ENCODE measurements at places on chromosomes 2 and 18.

DNA sequence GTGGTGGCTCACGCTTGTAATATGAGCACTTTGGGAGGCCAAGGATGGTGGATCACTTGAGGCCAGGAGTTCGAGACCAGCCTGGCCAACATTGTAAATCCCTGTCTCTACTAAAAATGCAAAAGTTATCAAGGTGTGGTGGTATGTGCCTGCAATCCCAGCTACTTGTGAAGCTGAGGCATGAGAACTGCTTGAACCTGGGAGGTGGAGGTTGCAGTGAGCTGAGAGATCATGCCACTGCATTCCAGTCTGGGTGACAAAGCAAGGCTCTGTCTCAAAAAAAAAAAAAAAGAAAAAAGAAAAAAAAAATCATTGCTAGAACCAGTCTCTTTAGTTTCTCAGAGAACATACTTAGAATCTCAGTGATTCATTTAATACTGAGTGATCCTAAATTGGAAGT lies 217.1 kb downstream of the DYM start:
- no peak for DNase-seq

DNA sequence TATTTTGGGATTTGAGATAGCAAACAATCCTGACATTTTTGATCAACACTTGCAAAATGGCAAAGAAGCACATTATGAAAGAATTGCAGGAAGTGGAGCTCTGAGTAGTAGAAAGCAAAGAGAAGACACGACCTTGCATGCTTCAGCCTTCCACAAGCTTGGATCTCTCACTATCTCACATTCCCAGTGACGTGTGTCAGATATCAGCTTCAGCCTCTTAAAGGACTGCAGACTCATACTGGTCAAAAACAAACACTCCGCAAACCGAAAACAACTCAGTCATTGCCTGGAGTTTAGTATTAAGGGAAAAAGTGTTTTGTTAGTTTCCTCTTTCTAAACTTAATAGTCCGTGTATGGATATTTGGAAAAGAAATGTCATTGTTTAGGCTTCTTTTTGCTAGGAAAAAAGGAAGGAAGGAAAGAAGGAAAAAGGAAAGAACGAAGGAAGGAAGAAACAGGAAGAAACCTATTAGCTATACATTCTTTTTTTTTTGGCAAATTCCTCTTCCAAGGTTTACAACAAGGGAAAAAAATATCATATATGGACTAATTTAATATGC lies 32.6 kb upstream of the SLC40A1 start:
- peak; percentile 58 for DNase-seq

- DNase-seq = peak; percentile 37
Measured at GRCh38 chr2:96927405-96928171, 57.7 kb upstream of the SEMA4C start.

DNA sequence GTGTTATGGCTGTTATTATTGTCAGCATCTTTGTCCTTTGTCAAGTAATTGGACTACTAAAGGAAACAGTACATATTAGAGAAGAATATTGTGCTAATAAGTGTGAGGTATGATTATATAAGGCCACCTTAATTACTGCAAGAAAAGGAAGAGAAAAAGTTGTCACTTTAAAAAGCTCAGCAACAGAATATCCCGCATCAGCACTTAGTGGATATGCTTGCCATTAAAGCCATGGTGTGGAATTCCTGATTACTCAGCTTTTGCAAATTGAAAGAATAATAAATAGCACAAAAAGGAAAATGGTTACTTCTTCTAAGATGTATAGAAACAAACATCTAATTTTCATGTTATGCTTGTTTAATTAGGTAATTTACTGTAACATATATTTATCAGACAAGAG lies 347.5 kb downstream of the DPP10 start:
- no peak for DNase-seq

DNA sequence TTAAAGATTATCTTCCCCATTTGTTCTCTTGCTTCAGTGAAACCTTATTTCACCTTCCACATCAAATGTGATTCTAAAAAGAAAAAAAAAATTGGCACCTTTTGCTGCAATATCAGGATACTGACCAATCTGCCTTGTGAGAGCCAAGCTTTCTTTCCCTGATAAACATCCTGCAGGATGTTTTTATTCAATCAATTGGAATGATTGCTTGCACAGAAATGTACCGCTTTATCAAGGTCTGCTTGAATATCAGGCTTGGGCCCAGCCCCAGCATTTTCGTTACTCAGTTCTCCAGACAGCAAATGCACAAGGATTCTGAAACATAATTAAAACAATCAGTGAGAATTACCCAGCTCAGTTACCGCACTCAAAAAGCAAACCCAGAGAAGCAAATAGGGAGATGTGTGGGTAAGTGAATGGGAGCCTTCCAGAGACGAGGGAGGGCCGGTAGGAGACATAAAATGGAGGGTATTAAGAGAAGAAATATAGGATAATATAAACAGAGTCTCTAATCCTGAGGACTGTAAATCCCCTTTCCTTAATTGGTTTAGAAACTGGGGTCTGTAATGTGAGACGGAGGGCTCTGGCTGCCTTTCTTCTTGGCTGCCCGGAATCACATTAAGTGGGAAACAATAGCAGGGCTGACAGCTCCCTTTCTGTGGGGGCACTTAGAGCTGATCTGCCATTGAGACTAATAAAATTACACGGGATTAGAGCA lies 291.8 kb downstream of the ICOS start:
- DNase-seq = no peak

GRCh38 chr18:8703781-8704301 lies 1.5 kb upstream of the MTCL1 start:
- DNase-seq = no peak

DNA sequence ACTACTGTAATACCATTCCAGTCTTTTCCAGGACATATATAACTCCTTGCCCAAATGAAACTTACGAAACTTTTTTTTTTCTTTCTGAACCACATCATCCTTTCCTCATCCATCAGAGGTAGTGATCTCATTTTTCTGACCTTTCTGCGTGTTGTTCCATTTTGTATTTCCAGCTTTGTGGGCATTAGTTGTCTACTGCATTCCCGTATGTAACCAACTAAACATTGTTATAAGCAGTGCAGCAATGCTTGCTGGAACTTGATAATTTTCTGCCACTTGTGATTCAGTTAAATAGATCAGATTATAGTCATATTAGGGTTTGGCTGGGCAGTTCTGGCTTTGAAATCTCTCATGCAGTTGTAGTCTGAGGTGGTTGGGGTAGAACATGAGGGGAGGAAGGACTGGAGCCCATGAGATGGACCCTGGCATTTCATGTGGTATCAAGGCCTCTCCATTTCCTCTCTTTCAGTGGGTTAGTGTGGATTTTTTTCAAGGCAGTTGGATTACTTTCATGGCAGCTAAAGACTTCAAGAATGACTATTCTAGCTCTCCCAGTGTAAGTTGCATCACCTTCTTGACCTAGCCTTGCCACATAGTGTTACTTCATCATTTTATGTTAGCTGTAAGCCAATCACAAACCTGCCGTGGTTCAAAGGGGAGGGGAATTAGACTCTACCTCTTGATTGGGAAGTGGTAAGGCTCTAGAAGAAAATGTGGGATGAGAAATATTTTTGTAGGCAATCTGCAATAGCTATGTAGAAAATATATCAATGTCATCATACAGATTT lies 80.5 kb downstream of the EHBP1 start:
- no peak for DNase-seq

GRCh38 chr18:3777122-3777521 lies 327.1 kb downstream of the TGIF1 start:
- DNase-seq = no peak

- no peak for DNase-seq
Measured at GRCh38 chr2:191556463-191556862, 121.5 kb upstream of the NABP1 start.

DNA sequence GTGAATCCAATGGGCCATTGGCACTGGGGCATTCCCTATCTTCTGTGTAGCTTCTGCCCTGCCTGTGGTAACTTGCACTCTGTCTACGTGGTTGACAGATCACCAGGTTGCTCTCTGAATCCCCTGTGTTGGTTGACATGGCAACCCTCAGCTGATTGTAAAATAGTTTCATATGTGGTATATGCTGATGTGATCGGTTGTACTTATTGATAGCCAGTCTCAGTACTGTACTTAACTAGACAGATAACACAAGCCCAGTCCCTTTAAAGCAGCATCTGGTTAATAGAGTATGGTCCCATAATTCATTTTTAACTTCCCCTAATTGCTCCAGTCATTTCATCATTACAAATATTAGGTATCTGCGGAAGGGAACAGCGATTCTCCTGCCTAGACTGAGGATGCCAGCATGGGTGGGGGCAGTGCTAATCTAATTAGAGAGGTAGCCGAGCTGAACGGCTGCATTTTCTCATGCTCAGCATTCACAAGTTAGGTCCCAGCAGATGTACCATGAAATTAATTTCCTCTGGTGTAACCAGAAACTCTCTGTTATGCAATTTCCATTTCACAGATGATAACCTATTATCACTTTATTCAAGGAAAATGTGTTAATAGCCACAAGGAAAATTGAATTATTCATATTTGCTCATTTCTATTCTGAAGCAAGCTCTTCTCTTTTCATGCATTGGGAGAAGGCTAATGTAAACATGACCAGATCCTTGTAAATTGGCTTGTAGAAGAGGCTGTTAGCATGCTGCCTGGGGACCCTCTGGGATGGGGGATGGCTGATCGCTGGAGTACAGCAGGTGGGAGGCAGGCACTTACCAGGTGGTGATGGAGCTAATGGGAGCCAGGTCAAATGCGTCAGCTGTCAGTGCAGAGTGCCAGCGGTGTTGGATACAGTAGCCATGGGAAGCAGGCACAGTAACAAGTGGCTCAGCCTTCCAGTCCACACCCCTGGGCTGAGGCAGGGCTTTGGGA lies 608.3 kb downstream of the GALR1 start:
- no peak for DNase-seq

DNA sequence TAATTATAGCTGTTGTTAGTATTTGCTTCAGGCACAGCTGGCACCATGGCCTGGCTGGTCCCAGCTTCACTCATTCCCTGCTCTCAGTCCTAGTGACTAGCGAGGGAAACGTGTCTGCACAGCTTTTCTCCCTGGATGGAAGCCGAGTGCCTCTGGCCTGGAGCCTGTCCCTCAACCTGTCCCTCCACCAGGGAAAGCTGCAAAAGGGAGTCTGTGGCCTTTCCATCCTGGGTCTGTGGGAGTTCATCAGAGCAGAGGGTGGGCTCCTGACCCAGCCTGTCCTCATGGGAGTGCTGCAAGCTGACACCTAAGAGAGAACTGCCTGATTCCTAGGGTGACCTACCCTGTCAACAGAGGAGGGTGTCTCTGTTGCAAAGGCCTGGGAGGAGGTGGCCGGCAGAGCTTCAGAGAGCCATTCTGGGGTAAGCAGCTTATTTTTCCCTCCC lies 118.3 kb downstream of the CAPN13 start:
- no peak for DNase-seq

DNA sequence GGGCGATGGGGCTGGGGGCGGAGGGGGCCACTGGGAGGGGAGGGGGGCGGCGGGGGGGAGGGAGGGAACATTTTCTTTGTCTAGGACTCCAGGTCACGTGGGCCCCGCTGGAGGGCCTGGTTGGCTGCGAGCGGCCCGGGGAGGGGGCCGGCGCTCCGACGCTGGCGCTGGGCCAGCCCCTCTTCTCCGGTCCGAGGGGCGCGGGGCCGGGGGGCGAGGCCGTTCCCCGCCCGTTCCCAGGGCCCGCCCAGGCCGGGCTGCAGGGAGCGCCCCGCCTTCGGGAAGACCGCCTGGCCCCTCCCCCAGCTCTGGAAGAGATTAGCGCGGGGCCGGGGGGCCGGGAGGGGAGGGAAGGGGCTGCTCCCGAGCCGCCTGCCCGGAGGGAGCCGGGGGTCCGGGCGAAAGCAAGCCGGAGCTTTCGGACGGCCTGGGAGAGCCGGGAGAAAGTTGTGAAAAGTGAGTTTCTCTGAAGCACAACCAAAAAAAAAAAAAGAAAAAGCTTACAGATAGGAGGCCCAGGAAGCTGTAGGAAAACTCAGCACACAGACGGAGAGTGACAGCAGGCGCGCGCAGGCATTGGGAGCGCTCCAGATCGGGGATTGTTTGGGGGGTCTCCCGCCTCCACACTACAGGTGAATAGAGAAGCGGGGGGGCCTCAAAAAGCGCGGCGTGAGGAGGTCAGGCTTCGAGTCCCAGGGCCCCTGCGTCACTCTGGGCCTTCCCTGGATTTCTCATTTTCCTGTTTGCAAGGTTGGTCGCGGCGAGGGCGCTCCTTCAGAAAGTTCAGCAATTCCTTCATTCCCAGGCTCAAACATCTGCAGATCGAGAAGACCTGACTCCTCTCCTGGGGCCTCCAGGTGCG lies 84.1 kb upstream of the POMC start:
- peak; percentile 90 for DNase-seq

Data from AG08396 (cell line).